ENCODE measurements at places on chromosomes 3 and 15.

- DNase-seq: no peak
Measured at GRCh38 chr3:15014606-15015328, 50.3 kb downstream of the MRPS25 start.

DNA sequence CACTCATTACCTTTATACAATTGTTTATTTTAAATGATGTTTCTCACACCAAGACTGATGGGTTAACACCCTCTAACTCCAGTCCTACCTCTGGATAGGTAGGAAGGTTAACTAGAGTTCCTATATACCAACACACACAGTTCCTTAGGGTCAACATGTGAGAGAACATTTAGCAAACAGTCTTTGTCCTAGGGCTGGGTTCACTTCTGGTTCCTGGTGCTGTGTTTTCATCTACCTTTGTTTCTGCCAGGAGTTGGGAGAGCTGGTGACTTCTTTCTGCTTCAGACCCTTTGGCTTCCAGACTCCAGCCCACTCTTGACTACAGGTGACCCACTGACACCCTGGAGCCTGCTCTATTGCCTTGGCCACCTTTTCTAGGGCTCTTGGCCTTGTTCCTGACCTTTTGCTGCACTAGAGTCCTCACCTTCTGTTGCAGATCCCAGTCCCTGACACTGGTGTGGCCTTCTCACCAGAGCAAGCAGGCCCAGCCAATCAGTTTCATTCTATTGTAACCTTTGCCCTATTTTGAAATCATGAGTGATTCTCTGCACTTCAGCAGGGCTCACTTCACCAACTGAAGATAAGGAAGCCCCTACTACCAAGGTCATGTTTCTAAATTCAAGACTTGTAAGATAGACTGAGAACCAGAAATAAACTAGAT is 50.0 kb upstream of the SECISBP2L start:
- no peak for DNase-seq

- no peak for DNase-seq
Measured at GRCh38 chr15:41001524-41002214, 48.4 kb downstream of the CHAC1 start.

GRCh38 chr3:131388490-131388799 is 6.9 kb downstream of the NUDT16 start:
- DNase-seq: no peak

DNA sequence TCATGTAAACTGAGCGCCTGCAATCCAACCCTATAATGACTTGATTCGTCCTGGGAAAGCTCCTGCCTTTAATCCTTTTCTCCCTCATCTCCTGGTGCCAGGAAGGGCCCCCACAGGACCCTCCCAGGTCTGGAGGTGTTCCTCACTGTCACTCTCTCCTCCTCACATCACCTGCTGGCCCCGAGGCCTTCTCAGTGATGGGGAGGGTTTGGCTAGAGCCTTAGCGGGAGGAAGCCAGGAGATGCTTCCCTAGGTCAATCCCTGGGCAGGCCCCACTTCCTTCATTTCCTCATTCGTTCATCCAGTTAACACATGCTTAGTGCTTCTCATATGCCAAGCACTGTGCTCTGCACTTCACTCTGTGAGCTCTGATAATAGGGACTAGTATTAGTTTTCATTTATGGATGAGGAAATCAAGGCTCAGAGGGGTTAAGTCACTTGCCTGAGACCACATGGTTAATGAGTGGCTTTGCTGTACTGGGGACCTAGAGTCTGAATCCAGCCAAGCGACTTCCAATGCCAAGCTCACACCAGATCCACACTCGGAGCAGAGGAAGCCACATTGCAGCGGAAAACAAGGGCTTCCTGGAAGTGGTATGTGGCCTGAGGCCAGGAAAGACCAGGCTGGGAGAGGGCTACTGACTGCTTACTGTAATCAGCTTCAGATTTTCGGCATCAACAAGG is 50.3 kb upstream of the CHRNB4 start:
- DNase-seq: no peak

DNA sequence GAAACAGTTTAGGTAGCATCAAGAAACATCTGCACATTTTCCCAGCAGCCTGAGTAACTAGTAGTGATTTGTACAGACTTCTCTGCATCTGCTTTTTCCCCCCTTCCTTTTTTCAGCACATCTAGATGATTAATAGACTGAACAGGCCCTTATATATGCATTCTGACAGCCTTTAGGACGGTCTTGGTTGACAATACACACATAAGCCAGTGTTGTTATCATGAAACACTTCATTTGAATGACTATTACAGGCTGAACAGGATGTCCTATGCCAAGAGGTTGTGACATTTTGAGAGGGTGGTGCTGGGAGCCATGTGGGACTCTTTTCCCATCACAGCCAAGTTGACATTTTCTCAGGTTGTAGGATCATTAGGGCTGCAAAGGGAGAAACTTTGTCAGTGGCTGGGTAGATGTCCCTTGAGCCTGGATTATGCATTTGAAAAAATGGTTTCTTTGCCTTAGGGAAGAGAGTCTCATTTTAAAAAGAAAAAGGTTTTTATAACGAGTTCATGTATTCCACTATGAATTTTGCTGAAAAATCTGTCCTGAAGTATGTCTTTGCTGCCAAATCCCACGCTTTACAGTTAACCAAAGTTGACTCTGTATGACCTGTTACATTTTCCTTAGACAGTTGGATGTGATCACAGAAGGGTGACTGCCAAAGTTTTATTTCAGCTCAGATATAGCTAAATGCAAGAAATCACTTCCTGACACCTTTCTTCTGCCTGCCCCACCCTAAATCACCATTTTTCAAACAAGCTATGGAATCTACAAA is 73.7 kb downstream of the FILIP1L start:
- no peak for DNase-seq

GRCh38 chr15:32723171-32723948 is 5.6 kb downstream of the GREM1 start:
- DNase-seq: no peak

- no peak for DNase-seq
Measured at GRCh38 chr3:15539066-15539465, 17.6 kb upstream of the COLQ start.

- DNase-seq: no peak
Measured at GRCh38 chr3:134609821-134610431, 40.9 kb downstream of the KY start.

DNA sequence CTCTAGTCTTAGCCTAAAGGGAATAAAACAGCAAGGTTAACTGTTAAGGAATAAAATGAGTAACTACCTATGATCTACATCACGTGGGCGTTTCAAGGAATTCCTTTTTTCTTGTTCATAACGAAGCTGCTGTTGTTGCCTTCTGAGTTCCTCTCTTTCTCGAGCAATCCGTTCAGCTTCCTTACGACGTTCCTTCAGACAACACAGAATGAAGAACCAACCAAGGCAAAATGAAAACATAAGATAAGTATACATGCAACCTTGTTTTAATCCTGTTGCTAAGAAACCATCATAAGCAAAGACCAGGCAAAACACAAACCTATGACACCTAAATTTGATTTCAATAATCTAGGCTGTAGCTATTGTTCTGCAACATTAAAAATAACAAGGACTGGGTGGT is 44.1 kb downstream of the SLTM start:
- DNase-seq: no peak

- DNase-seq: no peak
Measured at GRCh38 chr15:29008846-29009245, 123.1 kb downstream of the APBA2 start.

All from stimulated activated CD8-positive, alpha-beta memory T cell treated with anti-CD3 and anti-CD28 coated beads, Interleukin-4, amount 100 ng/mL, for 4 hours (primary cell).